T-helper 22 cell (primary cell): ENCODE measurements at places on chromosomes 3 and 15.

DNA sequence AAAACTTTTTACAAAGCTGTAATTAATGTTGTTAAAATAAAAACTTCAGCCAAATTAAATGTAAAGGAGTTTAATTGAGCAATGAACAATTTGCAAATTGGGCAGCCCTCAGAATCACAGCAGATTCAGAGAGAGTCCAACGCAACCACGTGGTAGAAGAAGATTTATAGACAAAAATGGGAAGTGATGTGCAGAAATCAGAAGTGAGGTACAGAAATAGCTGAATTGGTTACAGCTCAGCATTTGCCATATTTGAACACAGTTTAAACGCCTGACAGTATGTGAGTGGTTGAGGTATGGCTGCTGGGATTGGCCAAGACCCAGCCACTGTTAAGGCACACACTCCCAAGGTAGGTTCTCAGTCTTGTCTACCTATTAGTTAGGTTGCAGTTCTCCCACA is 14.4 kb upstream of the PLA2G4D start:
- no peak for DNase-seq

- no peak for DNase-seq
Observed at GRCh38 chr15:42919308-42919707, 1.3 kb downstream of the TTBK2 start.

GRCh38 chr15:39743611-39744010 is 39.0 kb downstream of the FSIP1 start:
- no peak for DNase-seq

GRCh38 chr15:78365917-78366316 is 25.8 kb downstream of the CRABP1 start:
- no peak for DNase-seq

DNA sequence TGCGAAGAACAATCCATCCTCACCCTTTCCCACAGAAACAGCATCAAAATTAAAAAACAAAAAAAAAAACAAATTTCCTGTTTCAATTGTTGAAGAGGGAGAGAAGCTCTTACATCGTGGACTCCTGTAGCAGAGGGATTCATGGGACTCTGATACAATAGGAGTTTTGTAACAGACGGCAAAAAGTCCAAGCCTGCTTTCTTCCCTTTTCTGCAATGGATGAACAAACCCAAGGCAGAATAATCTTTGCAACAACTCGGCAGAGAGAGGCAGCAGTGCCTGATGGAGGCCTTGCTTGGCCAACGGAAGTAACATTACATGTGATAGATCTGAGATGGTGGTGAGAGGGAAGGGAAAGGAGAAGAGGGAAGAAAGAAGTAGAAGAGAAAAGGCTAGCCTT is 26.9 kb downstream of the CCR4 start:
- no peak for DNase-seq
